ENCODE measurements at places on chromosomes 7 and 10. TPM values are rescaled to one million over a fixed set of nuclear protein-coding genes. Genes with fewer than 3 reads are reported as not detected.

MYH16 gene
- total RNA-seq, result not detected

TYW1B gene
- 5.1 TPM for total RNA-seq

DNA sequence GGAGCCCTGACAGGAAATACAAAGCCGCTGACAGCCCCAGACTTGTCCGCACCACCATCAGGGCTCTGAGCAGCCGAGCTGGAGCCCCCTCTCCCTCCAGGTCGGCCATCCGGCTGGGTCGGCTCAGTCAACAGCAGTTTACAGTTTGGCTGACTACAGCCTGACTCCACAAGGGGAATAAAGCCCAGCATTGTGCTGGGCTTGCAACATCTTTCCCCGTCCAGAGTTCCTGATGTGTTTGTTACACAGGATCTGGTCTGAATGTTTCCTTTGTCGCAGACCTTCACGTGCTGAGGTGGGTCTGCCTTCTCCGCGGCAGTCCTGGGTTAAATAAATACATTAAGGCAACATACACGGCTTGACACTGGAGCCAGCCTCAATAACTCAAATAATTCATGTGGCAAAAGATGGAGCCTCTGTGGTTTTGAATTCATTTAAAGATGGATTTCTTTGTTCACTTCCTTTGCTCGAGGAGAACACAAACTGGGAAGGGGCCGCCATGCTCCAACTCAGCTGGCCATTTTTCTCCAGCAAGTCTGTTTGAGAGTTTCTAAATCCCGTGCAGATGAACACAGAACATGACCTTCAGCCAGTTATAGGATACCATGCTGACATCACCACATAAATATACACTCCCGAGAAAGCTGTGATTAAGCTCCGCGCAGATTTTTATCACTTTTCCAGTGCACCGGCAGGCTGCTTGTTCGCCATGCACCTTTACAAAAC, 192.1 kb downstream of the WDR11 start:
- H3K27ac ChIP-seq, result no peak overlapping the region
- no peak overlapping the region for H3K4me3 ChIP-seq
- no peak for DNase-seq
- no peaks in the 10 kb centered on the region for H3K27me3 ChIP-seq
- no peaks in the 10 kb centered on the region for H3K4me1 ChIP-seq

DNA sequence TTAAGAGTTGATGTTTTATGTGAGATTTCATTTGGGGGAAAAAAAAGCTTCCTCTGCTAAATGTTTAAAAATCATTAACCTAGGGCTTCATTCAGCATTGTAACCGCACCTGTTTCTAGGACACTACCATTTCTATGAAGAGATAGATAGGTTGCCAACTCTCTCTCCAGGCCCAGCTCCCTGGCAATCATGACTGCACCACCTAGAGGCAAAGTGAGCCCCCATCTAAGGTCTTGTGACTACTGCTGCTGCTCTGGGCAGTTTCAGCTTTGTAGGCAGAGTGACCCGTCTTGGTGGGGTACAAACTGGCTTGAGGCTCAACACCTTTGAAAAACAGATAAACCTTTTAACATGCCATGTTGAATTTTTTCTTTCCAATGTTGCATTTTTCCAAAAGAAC, 27.3 kb upstream of the MRC1 start:
- no peak for DNase-seq
- no peaks in the 10 kb centered on the region for H3K36me3 ChIP-seq
- H3K4me3 ChIP-seq, result no peak overlapping the region
- H3K4me1 ChIP-seq, result no peaks in the 10 kb centered on the region
- no peak overlapping the region for H3K27ac ChIP-seq

GRCh38 chr10:103967448-103968071, 620 bp downstream of the SLK start:
- no peaks in the 10 kb centered on the region for H3K27me3 ChIP-seq
- peak overlapping the region; percentile 90 for H3K4me3 ChIP-seq
- peaks cover 29% of the 10 kb centered on the region for H3K4me1 ChIP-seq
- H3K36me3 ChIP-seq, result no peaks in the 10 kb centered on the region
- peak overlapping the region; percentile 83 for H3K27ac ChIP-seq

DNA sequence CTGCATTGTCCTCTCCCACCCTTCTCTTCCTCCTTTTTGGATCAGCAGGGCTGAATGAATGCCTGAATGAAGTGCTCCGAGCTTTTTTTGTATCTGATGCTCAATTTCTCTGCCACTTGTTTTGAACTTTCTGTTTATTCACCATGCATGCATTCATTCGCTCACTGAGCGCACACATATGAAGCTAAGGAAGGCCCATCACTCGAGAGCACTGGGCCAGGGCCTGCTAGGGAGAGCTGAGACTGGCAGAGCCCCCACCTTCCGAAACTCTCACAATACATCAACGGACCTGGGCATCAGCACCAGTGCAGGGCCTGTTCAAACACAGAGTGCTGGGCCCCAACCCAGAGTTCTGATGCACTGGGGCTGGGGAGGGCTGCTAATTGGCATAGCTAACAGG, 45.7 kb downstream of the RPS24 start:
- H3K27me3 ChIP-seq, result no peaks in the 10 kb centered on the region
- H3K4me3 ChIP-seq, result no peak overlapping the region
- no peaks in the 10 kb centered on the region for H3K4me1 ChIP-seq
- H3K27ac ChIP-seq, result no peak overlapping the region
- no peak for DNase-seq
- no peaks in the 10 kb centered on the region for H3K36me3 ChIP-seq

DNA sequence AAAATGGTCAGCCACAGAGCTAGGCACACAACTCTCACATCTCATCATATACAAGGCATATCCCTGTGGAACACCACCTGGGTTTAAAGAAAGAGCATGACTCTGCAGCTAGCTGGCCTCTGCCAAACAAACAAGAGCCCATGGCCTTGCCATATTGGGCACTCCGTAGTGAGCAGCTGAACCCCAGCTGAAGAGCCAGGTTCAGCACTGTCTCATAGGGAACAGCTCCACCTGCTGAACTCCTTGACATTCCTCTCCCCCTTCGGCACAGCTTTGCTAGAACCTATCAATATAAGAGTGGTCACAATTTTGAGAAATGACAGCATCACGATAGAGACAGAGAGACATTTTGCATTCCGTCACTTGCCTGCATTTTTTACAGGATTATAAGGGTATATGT, 20.0 kb downstream of the SORCS1 start:
- no peaks in the 10 kb centered on the region for H3K36me3 ChIP-seq
- no peak overlapping the region for H3K4me3 ChIP-seq
- H3K27me3 ChIP-seq, result no peaks in the 10 kb centered on the region
- DNase-seq, result no peak
- H3K27ac ChIP-seq, result no peak overlapping the region
- no peaks in the 10 kb centered on the region for H3K4me1 ChIP-seq
